ENCODE measurements at places on chromosomes 4 and X.

GRCh38 chr4:13678186-13678924 lies 50.8 kb upstream of the BOD1L1 start:
- no peak for DNase-seq

DNA sequence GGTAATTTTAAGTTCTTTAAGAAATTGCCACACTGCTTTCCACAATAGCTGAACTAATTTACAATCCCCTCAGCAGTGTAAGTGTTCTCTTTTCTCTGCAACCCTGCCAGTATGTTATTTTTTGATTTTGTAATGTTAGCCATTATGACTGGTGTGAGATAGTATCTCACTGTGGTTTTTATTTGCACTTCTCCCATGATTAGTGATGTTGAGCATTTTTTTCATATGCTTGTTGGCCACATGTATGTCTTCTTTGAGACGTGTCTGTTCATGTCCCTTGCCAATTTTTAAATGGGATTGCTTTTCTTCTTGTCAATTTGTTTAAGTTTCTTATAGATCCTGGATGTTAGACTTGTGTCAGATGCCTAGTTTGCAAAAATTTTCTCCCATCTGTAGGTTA lies 86.1 kb downstream of the BMP3 start:
- no peak for DNase-seq

- DNase-seq, result no peak
Measured at GRCh38 chr4:155777971-155778735, 19.3 kb downstream of the GUCY1B1 start.

DNA sequence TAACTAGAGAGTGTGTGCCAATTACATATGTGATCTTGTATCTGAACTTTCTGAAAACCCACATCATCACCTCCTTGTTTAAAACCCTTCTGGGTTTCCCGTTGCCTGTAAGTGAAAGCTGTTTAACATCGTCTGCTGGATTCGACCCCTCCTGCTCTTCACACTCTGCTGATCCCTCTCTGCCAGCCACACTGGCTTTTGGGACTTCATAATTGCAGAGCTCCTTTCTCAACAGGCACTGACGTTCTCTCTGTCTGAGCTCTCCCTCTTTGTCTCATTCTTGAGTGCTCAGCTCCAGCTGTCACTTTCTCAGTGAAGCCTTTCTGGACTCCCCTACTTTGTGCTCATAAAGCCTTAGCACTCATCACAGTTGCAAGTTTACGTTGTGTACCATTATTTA lies 153.9 kb downstream of the CEP135 start:
- no peak for DNase-seq

- DNase-seq, result no peak
Measured at GRCh38 chr4:57195622-57196021, 85.4 kb upstream of the IGFBP7 start.

DNA sequence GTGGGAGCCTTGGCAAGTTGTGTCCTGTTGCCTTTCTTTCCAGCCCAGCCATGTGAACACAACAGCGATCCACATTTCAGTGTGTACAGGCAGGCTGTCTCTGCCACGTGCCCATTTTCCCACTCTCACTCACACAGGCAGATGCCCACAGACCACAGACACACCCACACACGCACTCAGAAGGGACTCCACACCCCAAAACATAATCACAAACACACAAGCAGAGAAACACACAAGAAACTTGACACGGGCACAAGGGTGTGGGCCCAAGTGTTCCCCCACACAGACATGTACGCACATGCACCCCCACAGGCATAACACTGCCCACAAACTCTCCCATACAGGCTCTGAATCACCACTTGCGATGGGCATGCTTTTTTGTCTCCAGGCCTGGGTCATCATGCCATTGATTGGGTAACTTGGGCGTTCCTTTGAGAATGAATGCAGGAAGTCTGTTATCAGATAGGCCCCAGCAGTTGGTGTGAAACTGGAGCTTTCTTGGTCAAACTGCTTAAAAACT lies 84.3 kb downstream of the NBDY start:
- DNase-seq, result no peak

DNA sequence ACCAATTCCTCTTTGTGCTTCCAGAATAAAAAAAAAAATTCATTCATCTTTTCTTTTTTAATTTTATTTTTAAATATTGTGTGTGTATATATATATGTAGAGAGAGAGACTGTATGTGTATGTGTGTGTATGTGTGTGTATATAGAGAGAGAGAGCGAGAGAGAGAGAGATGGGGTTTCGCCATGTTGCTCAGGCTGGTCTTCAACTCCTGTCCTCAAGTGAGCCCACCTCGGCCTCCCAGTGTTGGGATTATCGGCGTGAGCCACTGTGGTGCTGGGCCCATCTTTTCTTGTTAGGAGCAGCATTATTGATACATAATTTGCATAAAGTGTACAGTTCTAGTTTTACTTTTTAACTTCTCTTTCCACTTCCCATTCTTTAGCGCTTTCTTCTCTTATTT lies 33.6 kb downstream of the KDM6A start:
- DNase-seq, result no peak

- DNase-seq, result no peak
Measured at GRCh38 chr4:183030309-183030708, 68.7 kb upstream of the WWC2 start.

DNA sequence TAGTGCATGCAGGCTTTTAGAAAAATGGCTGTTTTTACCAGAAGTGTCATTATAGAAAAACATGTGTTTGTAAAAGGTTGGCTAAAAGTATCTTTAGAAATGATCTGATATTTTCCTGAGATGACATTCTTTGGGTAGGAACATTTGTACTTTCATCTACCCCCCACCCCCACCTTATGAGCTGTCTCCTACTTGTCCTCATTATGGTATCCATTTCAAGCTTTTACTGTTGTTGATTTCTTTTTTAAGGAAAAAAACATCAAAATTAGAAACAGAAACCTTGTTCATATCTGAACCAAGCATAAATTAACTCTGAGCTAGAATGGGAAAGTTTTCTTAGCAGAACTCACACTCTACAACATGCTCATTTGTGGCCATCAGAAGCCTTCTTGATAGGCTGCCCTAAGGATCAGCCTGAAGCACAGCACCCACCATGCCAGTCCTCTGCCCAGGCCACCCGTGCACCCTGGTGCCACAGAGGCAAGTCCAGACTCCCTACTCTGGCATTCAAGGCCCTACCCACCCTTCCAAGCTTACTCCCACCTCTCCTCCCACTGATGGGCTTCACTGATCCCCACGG lies 49.4 kb downstream of the NSG1 start:
- DNase-seq, result no peak

GRCh38 chrX:31136144-31136611 lies 64.3 kb upstream of the FTHL17 start:
- no peak for DNase-seq

DNA sequence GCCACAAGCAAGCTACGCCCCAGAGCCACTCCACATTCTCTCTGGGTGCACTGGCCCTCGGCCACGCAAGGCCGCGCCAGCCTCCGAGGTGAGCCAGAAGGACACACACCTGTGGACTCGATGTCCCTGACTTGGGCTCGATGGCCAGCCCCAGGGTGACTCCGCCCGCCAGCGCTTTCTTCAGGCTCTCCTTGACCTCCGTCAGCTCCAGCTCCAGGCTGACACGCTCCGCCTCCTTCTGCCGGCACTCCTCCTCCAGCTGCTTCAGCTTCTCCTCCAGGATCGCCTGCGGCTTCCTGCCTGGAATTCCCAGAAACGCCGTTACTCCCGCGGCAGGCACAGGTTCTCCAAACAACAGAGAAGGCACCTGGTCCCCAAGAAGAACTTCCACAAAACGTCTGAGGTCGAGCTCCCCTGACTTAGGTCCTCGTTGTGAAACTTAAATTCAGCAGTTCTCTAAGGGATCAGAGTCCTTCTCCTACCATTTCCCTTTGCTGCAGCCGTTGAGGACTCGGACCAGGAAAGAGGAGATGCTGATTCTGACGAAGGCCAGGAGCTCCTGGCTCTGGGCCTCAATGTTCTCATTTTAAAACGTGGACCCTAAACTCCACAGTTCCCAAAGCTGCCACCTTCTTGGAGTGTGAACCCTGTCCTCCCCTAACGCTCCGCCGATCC lies 166.8 kb downstream of the AFAP1 start:
- no peak for DNase-seq

GRCh38 chrX:39262641-39263040 lies 461.4 kb downstream of the MID1IP1 start:
- no peak for DNase-seq

- no peak for DNase-seq
Measured at GRCh38 chrX:18828832-18829404, 121.5 kb downstream of the PPEF1 start.
